ENCODE measurements at places on chromosomes 11 and 22.
A peak's percentile ranks its signal among the peaks of the same experiment; 100 is the strongest.

DNA sequence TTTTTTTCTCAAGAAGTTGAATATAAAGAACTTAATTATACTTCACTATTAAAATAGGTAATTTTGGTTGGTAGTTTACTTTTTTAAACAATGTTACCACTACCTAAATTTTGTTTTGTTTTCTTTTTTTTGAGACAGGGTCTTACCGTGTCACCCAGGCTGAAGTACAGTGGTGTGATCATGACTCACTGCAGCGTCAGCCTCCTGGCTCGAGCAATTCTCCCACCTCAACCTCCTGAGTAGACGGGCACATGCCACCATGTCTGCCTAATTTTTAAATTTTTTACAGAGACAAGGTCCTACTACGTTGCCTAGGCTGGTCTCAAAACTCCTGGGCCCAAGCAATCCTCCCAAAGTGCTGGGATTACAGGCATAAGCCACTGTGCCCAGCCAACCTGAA is 17.6 kb downstream of the SPCS2 start:
- no peak for DNase-seq

GRCh38 chr22:31867386-31868153 is 76.8 kb upstream of the YWHAH start:
- no peak for DNase-seq

DNA sequence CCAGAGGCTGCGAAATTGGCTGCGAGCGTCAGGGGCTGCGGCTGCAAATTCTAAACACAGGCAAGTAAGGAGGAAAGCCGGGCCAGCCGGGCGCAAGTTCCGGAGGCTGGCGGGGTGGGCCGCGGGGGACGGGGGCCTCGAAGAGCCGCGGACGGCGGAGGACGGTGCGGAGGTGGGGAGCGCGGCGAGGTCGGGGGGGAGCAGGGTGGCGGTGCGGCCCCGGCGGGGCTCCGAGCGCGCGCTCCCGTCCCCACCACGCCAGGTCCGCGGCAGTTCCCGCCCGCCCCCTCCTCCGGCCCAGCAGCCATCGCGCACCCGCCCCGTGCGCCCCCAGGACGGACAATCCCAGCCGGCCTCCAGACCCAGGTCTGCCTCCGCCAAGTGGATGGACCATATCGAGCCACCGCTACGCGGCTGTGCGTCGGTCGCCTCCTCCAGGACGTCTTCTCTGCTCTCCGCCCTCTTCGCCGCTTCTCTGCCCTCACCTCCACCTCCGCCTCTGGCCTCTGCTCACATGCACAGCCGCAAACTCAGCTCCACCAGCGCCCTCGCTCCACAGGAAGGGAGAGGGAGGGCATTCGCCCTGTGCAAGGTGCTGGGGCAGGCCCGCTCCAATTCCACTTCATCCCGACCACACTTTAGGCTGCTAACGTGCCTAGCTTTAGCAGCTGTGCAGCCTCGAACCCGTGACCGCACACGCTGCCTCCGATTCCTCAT is 7.2 kb downstream of the ELFN2 start:
- no peak for DNase-seq

DNA sequence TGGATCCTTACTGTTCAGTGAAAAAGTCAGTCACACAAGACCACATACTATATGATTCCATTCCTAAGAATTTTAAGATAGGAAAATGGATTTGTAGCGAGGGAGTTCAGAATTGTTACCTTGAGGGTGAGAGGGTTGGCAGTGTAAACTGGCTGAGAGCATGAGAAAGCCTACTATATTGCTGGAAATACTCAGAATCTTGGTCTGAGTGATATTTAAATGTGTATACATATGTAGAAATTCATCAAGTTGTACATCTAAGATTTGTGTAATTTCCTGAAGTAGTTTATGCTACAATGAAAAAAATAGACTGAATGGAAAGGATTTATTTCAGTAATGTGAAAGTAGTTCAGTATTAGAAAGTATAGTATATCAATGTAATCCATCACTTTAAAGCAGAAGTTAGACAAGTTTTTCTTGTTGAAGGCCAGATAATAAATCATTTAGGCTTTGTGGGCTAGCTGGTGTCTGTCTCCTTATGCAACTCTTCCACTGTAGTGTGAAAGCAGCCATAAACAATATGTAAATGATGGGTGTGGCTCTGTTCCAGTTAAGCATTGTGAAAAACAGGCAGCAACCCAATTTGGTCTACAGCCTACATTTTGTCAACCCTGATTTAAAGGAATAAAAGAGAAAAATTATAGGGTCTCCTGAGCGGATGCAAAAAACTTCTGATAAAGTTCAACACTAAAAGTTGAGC is 127.2 kb upstream of the THY1 start:
- DNase-seq: no peak

DNA sequence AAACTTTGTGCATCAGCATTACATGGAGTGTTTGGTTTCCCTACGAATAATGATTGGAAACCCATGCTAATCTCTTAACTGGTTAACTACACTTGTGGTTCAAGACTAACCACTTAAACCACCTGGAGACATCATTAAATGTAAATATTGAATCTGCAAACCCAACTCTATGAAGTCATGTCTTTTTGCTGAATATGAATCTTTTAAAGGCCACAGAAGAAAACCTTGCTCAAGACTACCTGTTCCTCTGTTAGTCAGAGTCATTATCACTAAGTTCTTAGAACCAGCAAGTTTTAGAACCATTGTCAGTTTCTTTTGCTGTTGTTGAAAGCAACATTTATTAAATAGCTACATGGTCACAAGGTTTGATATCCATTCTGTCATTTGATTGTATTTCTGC is 70.7 kb downstream of the SIK2 start:
- DNase-seq: no peak

- DNase-seq: no peak
Measured at GRCh38 chr11:130300567-130300966, 14.2 kb downstream of the ZBTB44 start.

- no peak for DNase-seq
Measured at GRCh38 chr11:127058524-127058923, 58.0 kb upstream of the KIRREL3 start.

- no peak for DNase-seq
Measured at GRCh38 chr11:128872594-128872993, 5.5 kb upstream of the KCNJ1 start.

GRCh38 chr11:65301491-65302329 is 13.0 kb upstream of the CDC42EP2 start:
- DNase-seq: no peak

DNA sequence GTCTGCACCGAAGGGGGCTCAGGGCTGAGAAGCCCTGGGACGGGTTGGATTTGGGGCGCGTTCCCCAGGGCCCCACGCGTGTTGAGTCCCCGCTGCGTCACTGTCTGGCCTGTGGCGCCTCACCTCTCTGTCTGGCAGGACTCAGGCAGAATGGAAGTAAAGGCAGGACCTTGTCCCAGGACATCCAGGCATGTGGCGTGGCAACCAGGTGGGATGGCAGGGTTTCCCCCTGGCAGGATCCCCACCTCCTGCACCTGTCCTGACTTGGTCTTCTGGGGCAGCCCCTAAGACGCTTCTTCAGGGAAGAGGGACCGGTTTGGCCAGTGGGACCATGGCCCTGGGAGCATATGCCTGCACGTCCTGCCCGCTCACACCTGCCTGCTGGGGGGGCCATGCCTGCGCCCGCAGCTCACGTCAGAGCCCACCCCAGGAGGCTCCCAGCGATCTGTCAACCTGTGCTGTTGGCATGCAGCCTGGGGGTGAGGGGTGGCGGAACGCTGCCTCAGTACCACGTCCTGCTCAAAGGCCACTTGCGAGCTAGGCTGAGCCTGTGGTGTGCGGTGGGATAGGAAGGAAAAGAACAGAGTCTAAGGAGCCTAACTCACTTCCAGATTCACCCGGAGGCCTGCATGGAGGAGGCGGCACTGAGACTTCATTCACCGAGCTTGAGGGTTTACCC is 72.7 kb downstream of the KCNQ1 start:
- no peak for DNase-seq

DNA sequence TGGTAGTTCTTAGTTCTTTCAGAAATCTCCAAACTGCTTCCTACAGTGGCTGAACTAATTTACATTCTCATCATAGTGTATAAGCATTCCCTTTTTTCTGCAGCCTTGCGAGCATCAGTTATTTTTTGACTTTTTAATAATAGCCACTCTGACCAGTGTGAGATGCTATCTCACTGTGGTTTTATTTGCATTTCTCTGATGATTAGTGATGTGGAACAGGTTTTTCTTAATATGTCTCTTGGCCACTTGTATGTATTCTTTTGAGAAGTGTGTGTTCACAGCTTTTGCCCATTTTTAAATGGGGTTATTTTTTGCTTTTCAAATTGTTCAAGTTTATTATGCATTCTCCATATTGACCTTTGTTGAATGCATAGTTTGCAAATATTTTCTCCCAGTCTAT is 459.3 kb downstream of the NTM start:
- no peak for DNase-seq

GRCh38 chr11:1064167-1064566 is 10.5 kb upstream of the MUC2 start:
- no peak for DNase-seq

DNA sequence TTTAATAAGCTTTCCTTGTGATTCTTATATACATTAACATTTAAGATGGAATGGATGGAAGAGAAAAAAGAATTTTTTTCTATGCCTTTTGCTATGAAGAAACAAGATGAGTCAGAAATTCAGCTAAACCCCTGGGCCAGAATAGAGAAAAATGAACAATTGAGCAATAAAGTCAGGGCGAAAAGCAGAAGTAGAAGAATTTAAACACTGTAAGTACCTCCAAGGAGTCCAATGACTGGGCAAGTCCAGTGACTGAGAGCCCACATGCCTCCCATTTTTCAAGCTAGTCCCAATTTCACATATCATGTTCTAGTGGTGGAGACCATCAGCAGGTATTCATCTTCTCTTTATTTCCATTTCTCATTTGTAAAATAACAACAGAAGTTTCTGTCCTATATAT is 18.6 kb upstream of the APLP2 start:
- DNase-seq: no peak

GRCh38 chr22:20464096-20464614 is 26.5 kb upstream of the SCARF2 start:
- DNase-seq: peak; percentile 77

DNA sequence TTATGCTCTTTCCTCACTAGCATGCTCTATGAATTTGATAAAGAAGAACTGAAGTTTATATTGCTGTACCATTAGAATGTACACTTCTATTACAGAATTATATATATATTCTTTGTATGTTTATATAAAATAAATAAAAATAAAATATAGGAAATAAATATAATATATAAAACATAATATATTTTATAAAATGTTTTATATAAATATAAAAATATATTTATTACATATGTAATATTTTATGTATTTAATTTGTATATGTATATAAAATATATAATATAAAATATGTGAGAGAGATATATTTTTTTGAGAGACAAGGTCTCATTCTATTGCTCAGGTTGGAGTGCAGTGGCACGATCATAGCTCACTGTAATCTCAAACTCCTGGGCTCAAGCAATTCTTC is 18.3 kb upstream of the RTCB start:
- no peak for DNase-seq

DNA sequence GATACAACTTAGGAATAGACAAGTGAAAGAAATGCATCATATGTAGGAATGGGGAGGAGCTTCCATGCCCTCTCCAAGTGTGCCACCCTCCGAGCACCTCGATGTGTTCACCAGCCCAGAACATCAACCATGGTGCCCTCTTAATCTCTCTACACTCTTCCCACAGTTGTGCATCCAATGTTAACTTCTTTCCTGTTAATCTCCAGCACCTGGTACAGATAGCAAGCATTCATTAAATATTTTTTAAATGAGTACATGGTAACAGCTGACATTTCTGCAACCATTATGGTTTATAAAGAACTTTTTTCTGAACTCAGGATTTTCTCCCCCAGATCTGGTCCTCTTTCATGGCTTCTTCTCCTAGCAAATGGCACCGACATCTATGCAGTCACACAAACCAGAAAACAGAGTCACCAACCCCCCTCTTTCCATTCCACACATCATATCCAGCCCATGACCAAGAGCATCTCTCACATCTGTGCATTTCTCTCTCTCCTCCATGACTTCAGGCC is 118.1 kb upstream of the CLPB start:
- DNase-seq: no peak

- no peak for DNase-seq
Measured at GRCh38 chr22:27935897-27936296, 16.8 kb upstream of the PITPNB start.

GRCh38 chr11:35013514-35014233 is 97.3 kb downstream of the PDHX start:
- DNase-seq: peak; percentile 71

DNA sequence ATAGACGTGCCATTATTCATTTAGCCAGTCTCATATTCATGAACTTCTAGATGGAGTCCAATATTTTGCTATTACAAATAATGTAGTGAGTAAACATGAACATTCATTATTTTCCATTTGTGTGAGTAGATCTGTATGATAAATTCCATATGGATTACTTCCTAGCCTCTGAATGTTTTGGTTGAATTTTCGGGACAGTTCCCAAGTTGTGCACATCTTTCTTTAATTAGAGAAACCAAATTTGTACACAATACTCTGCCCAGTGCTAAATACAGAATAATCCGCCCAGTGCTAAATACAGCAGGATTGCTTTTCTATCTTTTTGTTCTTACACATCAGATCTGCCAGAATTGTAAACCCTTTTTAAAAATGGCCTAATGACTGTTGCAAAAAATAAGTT is 17.1 kb upstream of the APLP2 start:
- no peak for DNase-seq

- no peak for DNase-seq
Measured at GRCh38 chr11:45285930-45286632, at the start of gene SYT13. TSS of gene SYT13 (minus strand) at chr11:45286341. CDS start at chr11:45286207, 134 bp downstream.

GRCh38 chr11:13103962-13104554 is 94.9 kb downstream of the RASSF10 start:
- DNase-seq: no peak

- no peak for DNase-seq
Measured at GRCh38 chr11:10117709-10118351, 176.2 kb downstream of the SBF2 start.

GRCh38 chr22:43216738-43217137 is 29.8 kb upstream of the TTLL12 start:
- DNase-seq: no peak

GRCh38 chr11:2769409-2770095 is 69.8 kb upstream of the KCNQ1OT1 start:
- no peak for DNase-seq

DNA sequence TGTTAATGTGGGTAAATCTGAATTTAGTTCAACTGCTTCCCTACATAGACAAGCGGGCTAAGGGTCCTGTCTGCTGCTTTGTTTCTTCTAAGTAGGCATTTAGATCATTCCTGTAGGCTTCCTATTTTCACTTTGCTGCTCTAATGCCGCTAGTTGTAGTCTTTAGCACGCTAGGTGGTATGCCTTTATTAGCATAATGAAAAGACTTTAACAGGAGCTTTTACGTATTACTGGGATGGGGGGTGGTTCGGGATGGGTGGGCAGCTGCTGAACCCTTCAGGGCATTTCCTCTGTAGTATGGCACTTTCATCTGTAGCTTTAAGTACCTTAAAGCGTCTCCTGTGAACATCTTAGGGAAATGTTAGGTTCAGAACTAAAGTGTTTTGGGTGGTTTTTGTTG is 85.3 kb downstream of the GGT1 start:
- no peak for DNase-seq

- DNase-seq: no peak
Measured at GRCh38 chr11:122162095-122162494, 46.1 kb upstream of the BLID start.

- no peak for DNase-seq
Measured at GRCh38 chr11:71188073-71188472, 64.3 kb downstream of the SHANK2 start.
